GM20000 (cell line): ENCODE measurements at places on chromosomes 7 and 10.

DNA sequence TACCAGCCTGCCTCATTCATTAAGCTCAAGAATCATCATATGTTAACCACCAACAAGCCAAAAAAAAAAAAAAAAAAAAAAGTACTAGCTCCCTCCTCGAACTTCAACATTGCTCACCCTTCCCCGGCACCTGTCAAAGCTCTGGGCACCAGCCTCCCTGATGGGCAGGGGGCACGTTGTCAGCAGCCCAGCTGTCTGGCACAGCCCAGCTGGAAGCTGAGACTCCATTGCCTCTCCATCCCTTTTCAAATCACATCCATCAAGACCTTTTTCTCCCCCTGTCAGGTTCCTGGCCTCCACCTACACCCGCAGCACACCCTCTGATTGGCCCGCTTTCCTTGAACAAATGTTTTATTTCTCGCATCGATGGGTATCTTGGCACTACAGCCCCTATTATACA lies 913.3 kb upstream of the AUTS2 start:
- DNase-seq, result no peak

DNA sequence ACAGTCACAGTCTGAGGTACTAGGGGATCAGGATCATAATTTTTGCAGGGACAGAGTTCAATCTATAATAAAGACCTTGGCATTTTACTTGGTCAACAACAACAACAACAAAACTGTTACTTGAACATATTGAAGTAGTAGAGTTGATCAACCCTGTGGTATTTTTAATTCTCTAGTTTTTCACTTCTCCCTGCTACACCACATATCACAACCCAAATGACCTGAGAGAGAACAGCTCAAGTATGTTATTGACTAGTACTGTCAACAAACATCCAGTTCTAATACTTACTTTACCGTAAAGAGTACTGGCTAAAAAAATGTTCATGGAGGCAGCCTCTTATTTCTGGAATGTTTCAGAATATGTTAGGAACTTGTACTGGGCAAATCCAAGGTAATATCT lies 90.5 kb upstream of the FAM3C start:
- DNase-seq, result no peak

DNA sequence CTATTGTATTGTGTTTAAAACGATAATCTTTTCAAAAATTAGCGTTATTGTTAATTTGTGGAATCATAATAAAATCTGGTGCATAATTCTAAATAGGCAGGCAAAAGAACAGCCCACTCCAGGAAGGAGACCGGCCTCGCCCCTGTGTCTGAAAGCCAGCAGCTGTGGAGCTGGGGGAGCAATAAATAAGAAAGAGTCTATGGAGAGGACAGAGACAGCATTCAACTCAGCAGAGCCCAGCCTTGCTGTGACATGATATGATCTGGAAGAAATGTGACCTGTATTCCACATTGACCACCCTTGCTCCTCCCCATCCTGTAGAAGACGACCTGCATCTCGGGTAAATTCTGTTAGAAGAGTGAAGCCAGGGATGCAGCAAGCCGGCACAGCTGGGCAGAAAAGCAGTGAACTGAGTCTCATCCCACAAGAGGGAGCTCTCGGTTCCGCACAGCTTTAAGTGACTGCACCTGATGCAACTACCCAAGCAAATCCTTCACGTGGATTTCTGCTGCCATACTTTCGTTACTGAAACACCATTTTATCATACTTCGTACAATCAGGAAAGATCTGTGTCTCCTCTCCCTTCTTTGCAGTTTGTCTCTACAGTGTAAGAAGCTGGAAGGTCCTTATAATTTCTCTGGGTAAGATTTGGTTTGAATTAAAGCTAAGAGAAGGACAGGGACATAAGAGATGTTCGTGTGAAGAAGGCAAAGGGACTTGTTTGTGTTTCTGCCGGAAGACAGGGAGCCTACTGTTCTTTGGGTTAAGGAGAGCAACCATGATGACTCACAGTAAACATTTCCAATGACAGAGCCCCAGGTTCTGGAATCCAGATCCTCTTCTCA lies 427.1 kb downstream of the GPAM start:
- DNase-seq, result peak; percentile 9

- DNase-seq, result no peak
Observed at GRCh38 chr10:88544140-88544870, 38.8 kb downstream of the RNLS start.

DNA sequence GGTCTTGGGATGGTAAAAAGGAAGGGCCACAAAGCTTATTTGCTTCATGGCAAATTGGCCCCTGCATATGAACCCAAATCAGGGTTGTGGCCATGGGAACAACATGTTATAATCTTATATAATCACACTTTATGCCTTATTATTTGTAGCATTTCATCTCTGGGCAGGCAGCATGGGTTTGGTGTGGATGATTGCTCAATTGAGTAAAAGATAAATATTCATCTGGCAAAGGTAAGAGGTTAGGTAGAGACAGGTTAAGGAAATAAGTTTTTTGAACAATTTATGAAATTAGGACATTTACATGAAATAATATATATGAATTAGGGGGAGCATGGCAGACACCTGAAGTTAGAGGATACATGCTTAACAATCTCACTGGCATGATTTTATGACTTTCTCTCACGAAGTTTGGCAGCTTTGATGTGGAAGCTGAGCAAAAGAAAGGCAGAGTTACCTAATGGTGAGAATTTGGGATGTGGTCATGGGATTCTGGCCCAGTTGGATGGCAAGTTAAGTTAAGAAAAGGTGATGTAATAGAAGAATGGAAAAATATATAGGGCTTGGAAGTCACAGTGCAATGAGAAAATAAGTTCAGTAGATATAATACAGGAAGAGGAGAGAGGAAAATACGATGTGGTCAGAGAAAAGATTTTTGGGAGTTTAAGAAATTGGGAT lies 88.1 kb upstream of the FAM3C start:
- no peak for DNase-seq

GRCh38 chr7:112646783-112647182 lies 143.4 kb downstream of the TMEM168 start:
- no peak for DNase-seq

DNA sequence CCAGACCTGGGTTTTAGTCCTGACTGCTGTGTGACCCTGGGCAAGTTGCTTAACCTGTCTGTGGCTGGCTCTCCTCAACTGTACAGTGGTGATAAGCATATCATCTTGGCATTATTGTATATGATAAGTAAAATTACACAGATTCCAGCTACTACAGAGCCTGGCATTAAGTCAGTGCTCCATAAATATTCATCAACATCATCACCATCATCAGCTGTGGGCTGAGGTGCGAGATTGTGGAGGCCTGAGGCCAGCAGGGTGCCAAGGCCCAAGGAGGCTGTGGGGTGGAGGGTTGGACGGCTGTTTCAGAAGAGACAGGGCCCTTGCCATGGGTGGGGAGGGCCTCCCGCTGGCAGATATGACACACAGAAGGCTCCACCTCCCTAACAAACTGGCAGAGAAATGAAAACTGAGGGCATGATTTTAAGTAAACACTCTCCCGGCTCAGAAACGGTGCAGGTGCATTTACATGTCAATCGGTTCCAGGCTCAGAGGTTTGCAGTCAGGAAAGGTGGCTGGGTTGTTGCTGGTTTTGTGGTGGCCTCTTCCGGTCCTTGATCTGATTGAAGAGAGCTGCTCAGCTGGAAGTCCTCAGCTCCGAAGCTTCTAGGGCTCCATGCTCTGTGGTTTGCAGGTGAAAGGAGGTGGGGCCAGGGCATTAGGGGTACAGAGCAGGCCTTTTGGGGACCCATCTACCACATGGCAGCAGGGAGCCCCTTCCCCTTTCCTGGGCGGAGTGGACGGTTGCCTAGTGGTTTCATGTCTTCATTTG lies 10.2 kb downstream of the CRYGN start:
- no peak for DNase-seq

DNA sequence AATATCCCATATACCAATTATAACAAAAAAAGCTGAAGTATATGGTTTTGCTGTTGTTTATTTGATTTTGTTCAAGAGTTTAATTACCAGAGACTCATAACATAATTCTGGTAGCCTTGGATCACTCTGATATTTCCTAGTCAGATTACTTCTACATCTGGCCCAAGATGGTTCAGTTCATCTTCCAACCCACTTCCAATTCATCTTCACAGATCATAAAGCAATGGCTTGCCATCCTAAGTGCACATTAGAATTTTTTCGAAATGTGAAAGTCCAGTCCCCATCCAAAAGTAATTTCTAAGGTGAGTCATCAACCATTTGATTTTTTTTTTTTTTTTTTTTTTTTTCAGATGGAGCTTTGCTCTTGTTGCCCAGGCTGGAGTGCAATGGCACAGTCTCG lies 8.0 kb upstream of the HIBADH start:
- no peak for DNase-seq

- no peak for DNase-seq
Observed at GRCh38 chr7:16091701-16092310, 329.5 kb downstream of the CRPPA start.

- DNase-seq, result no peak
Observed at GRCh38 chr7:138649506-138649905, 51.7 kb downstream of the SVOPL start.

DNA sequence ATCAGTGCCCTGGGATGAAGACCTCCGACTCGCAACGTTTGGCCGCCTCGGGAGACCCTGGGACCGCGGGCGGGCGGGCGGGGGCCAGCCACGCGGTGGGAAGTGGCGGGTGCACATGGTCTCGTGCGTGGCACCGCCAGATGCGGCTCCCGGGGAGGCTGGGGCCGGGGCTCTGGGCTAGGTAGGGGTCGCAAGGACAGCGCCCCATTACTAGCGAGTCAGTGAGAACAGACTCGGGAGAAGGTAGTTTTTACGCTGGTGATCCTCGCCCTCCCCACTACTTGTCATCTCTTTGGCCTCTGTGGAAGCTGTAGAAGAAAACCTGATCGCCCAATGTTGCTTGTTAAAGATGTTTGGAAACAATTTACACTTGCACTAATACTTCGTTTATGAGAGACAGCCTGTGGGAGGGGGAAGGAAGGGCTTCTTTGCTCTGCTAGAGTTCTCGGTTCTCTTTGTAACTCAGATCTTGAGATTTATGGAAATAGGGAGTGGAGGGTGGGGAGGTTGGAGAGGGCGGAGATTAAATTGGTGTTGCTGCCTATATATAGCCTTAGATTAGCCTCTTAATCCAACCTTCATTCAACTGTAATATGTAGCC lies 591 bp downstream of the BZW2 start:
- peak; percentile 37 for DNase-seq

DNA sequence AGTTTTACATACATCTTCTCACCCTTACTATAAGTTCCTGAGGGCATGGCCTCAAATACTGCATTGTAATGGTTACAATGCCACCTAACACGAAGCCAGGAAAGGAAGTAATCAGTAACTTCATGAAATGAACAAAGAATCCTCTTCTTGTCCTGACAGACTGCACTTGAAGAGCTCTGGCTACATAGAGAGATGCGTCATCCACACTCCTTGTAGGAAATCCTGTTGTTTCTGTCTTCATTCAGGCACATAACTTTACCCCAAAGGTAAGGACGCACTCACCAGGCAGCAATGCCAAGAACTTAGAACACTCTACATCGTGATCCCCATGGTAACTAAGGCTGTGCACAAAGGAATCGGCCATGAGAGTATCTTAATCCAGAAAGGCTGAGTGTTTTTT lies 80.3 kb upstream of the ARID5B start:
- no peak for DNase-seq

DNA sequence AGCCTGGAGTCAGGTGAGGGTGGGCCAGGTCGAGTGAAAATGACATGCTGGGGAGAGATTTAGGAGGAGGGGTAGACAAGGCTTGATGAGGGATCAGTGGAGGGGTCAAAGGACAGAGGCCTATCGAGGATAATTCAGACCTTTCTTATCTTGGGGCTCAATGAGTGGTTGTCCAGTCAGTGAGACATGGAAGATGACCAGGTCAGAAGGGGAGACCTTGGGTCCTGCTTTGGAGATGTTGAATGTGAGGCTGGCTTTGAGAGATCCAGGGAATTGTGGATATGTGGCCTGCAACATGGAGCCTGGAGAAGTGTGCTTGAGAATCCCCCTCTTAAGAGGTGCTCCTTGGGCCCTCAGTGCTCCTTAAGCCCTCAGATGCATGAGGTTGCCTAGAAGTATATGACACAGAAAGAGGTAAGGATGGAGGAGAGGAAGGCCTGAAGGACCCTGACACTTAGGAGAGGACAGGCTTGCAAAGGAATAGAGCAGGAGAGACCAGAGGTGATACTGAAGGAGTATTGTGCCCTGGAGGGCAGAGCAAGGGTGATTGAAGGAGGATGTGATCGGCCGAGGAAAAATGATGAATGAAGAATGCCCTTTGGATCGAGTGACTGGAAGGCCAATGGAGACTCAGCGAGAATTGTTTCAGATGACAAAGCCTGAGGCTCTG lies 129.8 kb upstream of the GPR26 start:
- no peak for DNase-seq

DNA sequence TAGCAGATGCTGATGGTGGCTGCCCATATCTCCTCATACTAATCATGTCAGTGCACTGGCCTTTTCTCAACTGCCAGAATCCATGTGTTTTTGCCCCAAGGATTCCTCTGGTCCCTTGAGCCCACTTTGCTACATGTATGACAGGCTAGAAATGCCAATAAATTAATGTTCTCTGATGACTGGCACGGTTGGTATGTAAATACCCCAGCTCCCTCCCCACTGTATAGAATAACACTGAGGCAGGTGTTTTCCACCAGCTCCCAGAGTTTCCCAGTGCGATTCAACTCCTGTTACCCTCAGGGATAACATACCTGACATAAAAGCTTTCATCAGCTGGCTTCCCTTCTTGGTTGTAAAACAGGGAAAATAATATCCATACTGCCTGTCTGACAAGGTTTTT lies 9.0 kb upstream of the PLEKHS1 start:
- DNase-seq, result no peak

- no peak for DNase-seq
Observed at GRCh38 chr10:4034907-4035598, 250.0 kb upstream of the KLF6 start.

GRCh38 chr7:116087291-116087690 lies 56.7 kb upstream of the TFEC start:
- DNase-seq, result no peak

GRCh38 chr7:102208826-102209225 lies 77.8 kb upstream of the SH2B2 start:
- no peak for DNase-seq

DNA sequence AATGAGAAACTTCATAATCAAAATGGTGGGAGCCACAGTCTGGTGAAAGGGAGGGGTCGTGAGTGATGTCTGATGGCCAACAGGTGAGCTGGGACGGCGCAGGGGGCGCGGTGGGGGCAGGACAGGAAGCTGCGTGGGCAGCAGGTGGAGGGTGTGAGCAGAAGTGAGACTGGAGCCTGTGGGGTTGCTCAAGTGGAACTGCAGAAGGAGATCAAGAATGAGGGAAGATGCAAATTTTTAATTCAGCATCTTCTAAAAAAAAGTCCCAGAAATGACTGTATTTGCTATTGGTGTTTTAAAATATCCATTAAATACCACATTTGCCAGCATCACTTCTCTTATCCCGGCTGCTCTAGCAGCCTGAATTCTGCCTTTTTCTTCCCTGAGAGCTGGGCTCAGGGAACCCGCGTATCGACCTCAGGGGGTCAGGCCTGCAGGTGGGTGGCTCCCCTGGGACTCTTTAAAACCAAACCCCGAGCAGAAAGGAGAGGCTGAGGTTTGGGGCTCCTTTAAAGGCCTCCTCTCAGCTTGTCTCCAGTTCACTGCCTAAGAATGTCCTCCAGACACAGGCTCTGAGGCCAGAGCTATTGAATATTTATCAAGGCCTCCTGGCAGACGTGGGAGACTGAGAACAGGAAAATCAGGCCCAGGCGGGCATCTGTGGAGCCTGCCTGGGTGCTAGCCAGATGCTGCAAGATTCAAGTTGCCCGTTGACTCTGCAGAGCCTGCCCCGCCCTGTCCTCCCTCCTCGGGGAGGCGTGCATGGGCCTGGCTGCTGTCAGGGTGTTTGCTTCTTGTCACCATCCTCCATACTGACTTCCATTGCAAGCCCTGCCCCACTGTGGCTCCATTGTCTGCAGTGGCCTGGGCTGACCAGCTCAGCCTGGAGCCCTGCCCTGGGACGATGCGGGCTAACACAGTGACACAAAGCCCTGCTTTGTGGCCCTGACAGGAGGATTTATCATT lies 53.9 kb downstream of the SYPL1 start:
- DNase-seq, result peak; percentile 70
